ENCODE measurements at places on chromosomes 13 and 19.

- DNase-seq, result no peak
Observed at GRCh38 chr19:3537438-3538240, 1.3 kb upstream of the TEKTIP1 start.

DNA sequence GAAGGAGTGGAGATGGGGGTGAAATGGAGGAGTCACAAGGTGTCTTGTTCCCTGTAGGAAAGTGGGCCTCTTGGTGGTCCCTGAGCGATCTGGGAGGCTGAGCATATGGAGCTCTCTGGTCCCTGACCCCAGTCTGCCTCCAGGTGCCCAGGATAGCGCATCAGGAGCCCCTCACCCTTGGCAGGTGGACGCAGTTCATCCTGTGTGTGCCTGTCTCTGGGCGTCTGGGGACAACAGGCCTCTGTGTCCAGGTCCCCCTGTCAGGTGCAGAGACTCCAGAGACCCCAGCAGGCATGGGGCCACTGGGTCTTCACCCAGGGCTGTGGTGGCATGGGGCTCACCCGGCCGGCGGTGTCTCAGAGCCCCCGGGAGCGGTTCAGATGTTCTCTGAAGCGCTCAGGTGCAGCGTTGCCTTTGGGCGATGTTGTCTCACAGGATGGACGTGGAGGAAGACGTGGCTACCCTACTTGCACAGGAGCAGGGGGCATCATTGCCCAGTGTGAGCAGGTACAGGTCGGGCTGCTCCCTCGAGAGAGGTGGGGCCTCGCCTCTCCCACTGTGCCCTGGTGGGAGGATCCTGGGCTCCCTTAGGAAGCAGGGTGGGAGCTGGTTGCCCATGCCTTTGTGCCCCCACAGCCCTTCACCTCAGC lies 58.1 kb upstream of the TPM4 start:
- DNase-seq, result no peak

DNA sequence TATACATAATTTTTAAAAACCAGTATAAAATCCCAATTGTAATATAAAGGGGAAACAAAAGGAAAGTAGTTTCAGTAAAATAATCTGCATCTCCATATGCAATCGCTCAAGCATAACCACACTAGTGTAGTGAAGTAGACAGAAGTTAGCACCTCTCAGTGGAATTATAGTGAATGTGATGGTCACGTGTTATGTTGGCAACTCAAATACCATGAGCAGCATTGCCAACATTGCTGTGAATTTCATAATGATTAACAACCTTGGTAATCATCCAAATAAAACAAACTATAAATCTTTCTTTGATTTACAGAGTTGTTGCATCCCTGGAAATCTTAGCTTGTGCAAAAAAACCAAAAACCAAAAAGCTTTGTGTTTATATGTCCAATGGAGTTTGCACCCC lies 77.3 kb upstream of the SIAH3 start:
- DNase-seq, result no peak

DNA sequence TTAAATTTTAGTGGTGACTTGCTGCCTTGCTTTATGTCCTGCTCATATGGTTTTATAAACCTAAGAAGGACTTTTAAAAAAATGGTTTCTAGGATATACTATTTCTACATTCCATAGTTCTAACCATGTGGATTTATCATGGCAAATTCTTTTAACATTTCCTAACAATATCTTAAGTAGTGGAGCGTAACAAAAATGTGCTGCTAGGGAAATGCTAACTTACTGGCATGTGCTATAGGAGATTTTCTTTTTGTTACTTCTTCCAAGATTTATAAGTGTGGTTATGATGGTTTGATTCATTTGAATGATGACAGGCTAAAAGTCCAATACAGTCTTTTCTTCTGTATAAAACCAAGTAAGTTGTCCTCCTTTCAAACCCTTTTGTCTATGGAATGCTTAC lies 713.7 kb downstream of the SLITRK1 start:
- DNase-seq, result no peak

DNA sequence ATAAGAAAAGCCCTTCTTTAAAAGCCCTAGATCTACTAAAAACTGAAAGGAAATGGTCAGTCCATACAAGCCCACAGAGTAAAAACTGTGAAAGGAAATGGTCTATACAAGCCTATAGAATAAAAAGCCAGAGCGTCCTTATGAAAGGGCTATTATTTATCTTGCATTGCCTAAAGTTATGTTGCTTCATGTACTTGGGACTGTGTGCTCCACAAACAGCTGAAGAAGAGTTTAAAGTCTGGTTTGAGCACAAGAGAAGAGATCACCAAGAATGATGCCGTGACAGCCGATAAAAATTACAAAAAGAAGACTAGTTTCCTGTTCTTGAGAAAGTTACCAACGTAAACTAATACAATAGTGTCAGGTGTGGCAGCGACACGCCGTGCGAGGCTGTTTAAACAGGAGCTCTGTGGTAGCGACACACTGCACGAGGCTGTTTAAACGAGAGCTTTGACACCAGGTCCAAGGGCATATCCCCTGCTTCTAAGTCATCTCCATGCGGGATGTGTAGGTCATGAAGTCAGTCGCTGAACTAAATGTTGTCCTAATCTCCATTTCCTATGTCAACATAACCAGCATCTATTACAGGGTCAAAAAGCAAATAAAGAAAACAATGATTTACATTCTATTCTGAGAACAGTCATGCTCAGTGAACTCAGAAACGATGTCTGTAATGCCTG lies 24.9 kb downstream of the PCID2 start:
- DNase-seq, result no peak

DNA sequence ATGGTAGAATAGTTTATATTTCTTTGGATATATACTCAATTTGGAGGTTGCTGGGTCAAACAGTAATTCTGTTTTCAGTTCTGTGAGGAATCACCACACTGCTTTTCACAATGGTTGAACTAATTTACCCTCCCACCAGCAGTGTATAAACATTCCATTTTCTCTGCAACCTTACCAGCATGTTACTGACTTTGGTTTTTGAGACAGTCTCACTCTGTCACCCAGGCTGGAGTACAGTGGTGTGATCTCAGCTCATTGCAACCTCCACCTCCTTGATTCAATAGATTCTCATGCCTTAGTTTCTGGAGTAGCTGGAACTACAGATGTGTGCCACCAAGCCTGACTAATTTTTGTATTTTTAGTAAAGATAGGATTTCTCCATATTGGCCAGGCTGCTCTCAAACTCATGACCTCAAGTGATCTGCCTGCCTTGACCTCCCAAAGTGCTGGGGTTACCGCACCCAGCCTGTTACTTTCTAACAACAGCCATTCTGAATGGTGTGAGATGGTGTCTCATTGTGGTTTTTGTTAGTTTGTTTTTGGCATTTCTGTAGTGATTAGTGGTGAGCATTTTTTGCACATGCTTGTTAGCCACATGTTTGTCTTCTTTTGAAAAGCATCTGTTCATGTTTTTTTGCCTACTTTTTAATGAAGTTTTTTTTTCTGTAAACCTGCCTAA lies 12.5 kb downstream of the ZNF714 start:
- no peak for DNase-seq

GRCh38 chr13:49669735-49670309 lies 21.5 kb downstream of the EBPL start:
- DNase-seq, result no peak

- no peak for DNase-seq
Observed at GRCh38 chr13:66914155-66914554, 316.0 kb downstream of the PCDH9 start.

DNA sequence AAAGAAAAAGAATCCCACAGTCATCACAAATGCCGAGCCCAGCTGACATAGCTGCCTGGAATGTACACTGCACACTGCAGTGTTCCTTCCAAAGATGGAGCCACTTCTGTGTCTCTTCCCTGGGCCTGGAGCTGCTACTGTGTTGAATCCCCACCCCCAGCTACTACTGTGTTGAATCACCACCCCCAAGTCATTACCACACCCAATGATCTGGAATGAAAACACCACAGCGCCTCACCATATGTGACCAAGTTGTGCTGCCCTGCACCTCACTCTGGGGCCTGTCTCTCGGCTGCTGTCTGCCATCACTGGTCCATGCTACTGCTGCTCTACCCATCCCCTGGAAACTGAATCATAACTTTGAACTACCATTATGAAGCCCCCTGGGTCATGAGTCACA lies 861.2 kb downstream of the UQCRFS1 start:
- DNase-seq, result no peak

DNA sequence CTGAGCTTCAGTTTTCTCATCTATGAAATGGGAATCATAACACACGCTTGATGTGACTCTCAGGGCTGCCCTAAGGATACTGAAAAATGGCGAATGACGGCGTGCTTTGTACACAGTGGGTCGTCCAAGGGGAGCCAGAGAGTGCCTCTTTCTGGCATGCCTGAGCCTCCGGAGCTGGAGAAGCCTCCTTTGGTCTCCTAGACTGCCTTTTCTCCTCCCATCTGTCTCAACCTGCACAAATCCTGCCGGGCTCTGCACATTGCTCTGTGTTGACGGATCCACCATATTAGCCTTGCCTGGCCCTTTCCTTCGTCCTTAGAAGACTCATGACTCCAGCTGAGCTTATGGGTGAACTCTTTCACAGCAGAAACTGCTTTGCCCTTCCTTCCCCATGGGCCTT lies 220.9 kb downstream of the TSHZ3 start:
- DNase-seq, result no peak

DNA sequence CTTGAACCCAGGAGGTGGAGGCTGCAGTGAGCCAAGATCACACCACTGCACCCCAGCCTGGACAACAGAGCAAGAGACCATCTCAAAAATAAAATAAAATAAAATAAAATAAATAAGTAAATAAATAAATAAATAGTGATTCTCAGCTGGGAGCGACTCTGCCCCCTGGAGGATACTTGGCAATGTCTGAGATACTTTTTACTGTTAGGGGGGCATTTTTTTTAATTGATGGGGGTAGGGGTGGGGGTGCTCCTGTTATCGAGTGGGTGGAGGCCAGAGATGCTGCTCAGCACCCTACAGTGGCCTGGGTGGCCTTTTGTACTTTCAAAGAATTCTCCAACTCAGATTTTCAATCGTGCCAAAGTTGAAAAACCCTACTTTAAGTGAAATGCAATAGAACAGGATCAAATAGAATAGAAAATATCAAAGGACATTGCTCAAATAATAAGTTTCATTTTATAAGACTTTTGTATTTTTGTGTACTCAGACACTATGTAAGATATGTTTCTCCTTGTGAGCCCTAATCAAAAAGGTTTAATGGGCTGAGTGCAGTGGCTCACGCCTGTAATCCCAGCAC lies 7.1 kb upstream of the CLPP start:
- no peak for DNase-seq

GRCh38 chr13:109400209-109400608 lies 386.2 kb downstream of the IRS2 start:
- no peak for DNase-seq

DNA sequence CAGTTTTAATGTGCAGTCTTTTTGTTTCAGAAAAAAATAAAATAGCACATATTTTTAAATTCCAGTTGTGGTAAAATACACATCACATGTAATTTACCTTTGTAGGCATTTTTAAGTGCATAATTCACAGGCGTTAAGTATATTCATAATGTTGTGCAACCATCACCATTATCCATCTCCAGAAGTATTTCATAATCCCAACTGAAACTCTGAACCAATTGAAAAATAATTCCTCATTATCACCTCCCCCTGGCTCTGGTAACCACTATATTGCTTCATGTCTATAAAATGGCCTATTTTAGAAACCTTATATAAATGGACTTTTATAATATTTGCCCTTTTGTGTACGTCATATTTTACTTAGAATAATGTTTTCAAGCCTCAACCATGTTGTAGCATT lies 756.5 kb upstream of the KLHL1 start:
- no peak for DNase-seq

DNA sequence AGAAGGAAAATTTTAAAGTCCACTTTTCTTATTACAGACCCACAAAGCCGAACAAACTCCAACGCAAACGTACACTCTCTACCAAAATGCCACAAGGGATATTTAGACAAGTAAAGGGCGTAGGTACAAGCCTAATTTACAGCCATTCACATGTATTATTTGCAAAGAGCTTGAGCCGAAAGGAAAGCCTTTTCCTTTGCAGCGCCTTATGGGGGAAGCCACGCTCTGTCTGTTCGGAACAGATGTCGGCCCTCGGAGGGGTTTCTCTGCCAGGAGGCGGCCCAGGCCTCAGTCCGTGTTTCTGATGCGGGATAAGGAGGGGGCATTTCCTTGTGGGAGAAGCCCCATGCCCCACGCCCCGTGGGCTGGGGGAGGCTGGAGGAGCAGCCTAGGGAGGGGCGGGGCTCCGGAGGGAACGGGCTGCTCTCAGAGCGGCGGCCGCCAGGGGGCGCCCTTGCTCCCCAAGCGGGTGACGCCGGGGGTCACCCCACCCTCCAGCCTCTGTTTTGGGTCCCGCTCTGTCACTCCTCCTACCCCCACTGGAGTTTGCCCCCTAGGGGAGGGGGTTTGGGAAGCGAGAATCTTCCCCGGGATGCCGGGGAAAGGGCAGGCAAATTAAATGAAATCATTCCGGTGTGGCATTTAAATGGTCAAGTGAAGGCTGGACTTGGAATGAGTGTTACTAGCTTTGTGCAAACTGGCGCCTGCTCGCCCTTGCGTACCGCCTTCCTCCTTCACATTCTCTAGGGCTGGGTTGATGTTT lies 2.9 kb downstream of the HTR2A start:
- DNase-seq, result peak; percentile 15

GRCh38 chr19:20038358-20039202 lies 725 bp downstream of the ZNF682 start:
- DNase-seq, result no peak

DNA sequence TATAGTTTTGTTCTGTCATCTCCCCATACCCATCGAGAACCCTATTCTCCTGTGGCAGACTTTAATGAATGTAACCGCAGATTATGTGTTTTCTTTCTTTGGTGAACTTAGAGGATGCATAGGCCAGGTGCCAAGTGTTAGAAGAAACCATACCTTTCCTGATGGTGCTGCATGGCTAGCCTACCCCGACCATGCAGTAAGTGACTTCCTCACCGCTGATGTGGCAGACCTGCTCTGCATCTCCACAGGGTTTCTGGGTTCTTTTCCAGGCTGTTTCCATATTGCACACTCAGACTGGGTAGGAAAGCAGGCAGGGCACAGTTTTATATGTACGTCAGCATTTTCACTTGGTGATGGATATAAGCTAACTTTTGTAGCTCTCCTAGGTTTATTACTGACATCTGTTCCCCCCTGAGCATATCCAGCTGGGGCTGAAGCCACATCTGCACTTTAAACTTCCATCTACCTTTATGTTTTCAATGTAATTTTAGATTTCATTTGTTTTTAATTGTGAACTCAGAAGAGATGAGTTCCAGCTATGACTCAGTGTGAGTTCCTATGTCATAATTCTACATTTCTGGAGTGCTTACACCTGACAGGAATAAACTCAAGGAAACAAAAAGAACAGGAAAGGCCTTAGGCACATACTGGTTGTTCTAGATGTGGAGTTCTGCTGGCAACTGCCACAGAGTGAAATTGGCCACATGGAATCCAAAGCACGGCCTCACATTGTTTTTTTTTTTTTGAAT lies 42.3 kb downstream of the LRCH1 start:
- no peak for DNase-seq

GRCh38 chr13:90710164-90710759 lies 637.2 kb upstream of the MIR17HG start:
- no peak for DNase-seq
